ENCODE measurements at places on chromosomes 3 and 15. TPM values are rescaled to one million over a fixed set of nuclear protein-coding genes. Genes with fewer than 3 reads are reported as not detected.

- DNase-seq = no peak
Measured at GRCh38 chr3:156513619-156514018, 41.3 kb downstream of the SSR3 start.

- DNase-seq = no peak
Measured at GRCh38 chr15:78387246-78388037, 47.3 kb downstream of the CRABP1 start.

HCLS1 gene
- total RNA-seq = 0.66 TPM

GRCh38 chr3:57142411-57142723 is 22.8 kb downstream of the IL17RD start:
- DNase-seq = peak; percentile 66

- no peak for DNase-seq
Measured at GRCh38 chr3:123158899-123159390, 42.8 kb upstream of the SEC22A start.

CD200R1 gene
- 0.28 TPM for total RNA-seq

C3orf20 gene
- total RNA-seq = not detected

TOPAZ1 gene
- total RNA-seq = not detected

DNA sequence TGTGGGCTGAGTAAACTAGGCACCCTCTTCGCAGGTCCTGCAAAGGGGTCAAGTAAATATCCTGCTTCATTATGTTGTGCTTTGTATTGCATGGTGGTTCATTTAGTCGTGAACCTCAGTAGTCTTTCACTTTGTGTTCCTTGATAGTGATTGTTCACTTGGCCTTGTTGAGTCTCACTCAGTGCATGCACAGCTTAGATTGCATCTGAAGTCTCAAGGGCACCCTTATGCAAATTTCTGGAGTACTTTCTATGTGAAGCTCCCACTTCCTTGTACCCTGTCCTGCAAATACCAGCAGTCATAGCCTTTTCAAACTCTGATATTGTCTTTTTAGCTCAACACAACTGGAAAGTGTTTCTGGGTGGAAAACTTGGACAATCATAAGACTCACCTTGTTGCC is 519.2 kb downstream of the NAALADL2 start:
- DNase-seq = no peak

AMT gene
- 32.8 TPM for total RNA-seq

MYZAP gene
- 0.66 TPM for total RNA-seq

DNA sequence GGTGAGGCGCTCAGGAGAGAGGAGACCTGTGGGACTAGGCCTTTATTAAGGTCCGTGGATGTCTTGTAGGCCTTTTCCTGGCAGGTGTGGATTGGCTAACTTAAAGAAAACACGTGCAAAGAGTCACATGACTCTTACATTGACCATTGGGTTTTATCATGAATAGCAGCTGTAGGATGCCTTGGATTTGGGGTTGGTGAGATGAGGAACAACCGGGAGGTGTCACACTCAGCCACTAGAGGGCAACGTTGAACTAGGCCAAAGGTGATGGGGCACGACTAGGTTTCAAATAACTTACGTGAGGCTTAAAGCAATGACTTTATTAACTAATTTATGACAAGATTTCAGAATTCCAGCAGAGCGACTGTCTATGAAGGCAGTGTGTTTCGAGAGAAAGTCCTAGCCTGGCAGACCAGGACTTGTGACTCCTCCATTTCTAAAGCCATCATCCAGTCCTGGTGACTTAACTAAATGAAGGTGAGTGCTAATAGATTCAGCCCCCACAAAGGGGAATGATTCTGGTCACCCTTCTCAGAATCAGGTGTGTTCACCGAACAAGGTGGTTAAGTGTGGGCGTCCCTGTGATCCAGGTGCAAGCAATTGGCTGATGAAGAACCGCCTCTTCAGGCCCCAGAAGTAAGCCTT is 345.6 kb downstream of the MCTP2 start:
- DNase-seq = peak; percentile 84

LTK gene
- 0.14 TPM for total RNA-seq

DNA sequence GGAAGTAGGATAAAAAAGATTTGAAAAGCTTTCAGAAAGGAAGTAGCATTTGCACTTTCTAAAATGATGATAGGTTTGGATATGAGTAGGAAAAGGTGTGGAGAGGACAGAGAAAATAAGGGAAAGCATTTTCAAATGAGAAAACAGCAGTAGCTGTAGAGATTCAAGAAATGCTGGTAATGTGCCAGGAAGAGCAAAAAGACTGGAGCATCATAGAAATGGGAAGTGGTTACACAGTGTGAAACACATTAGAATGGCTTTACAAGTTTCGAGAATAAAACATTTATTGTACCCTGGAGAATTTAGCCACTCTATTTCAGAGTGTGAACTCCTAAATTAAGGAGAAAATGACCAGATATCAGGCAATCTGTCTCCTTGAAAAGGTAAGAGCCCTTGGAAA is 108.3 kb upstream of the CHL1 start:
- DNase-seq = no peak

LAMB2 gene
- 154 TPM for total RNA-seq

ZBED2 gene
- not detected for total RNA-seq

DNA sequence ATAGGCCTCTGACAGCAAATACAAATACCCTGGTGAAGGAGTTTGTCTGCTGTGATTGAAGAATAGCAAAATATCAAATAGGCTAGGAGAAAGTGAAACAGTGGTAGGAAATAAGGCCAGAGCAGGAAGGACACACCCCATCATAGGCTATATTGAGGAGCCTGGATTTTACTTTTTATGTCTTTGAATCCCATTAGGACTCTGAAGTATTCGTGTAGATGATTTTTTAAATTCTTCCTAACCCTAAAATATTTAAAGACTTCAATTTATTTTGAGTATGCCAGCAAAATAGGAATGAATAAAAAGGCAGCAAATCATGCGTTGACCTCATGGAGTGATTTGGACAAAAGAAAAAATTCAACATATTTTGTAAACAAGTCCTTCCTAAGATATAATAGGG is 562.8 kb downstream of the NAALADL2 start:
- no peak for DNase-seq

DNA sequence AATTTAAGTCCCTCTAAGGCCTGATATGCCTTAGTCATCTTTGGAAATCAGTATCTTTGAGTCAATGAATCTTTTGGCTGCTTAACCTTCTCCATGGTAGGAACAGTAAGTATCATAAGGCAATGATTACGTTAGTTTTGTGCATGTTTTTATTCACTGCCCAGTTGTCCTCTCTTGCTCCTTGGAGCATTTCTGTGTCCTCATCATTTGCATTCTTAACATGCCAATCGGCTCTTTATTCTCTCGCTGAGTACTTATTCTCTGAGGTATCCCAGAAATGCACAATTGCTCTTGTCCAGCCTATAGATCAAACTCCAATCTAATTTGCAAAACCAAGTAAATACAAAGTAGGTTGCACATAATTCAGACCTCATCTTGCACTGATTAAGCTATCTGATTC is 405.0 kb upstream of the IL12A start:
- peak; percentile 21 for DNase-seq

A4GNT gene
- not detected for total RNA-seq

GRCh38 chr3:38281895-38282686 is at the start of gene SLC22A14:
Gene SLC22A14, plus strand, starts transcription at chr3:38282294. Its CDS starts 23,733 bp downstream, at chr3:38306027.
- DNase-seq = peak; percentile 67

HIGD2B gene
- total RNA-seq = not detected

DNA sequence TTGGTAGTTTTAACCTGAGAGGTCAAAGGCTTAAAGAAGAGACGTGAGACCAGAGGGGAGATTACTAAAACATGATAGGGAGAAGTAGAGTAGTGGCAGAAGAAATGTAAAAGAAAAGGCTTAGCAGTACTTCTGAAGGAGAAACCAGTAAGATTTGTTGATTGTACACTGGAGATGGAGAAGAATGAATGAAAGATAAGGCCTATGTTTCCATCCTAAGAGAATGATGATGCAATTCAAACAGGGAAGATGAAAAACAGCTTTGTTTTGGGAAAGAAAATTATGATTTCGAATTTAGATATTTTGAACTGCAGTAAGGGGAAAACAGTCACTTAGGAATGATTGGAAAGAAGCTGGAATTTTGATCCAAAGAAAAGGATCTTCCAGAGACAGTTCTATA is 97.4 kb upstream of the PLXND1 start:
- no peak for DNase-seq

Measured in GM23338 (cell line).